ENCODE measurements at places on chromosomes 1 and 21.

GRCh38 chr1:119143706-119144105 is 3.3 kb upstream of the WARS2 start:
- DNase-seq, result no peak

DNA sequence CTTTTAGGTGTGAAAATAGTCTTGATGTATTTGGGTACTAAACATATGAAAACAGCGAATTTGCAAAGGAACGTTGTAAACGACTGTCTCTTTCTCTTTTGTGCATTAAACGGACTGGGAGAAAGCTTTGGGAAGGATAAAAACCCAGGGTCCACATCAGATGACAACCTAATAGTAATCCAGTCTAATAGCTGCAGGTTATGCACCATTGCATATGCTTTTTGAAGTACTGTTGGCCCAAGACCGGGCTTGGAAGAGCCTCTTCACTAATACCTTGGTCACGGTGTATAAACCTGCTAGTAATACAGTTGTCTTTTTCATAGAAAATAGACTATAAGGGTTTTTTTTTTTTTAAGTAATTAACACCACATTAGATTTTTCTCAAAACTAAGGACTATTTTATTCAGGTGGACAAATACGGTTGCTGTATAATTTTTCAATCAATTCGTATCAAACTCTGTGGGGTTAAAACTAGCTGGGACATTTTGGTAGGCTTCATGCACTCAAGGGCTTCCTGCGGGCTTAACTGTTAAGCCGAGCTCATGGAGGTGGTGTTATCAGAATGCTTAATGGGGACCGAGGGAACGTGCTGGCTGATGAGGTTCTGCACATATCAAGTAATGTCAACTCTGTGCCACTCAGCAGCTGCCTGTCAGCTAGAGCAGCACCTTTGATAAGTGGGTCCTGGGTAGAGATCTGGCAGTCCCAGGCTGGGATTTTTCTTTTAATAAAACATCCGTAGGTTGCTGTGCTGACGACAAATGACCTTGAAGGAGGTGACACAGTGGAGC is 2.1 kb downstream of the RYR2 start:
- peak; percentile 50 for DNase-seq

GRCh38 chr1:193458628-193459027 is 272.2 kb upstream of the B3GALT2 start:
- no peak for DNase-seq

DNA sequence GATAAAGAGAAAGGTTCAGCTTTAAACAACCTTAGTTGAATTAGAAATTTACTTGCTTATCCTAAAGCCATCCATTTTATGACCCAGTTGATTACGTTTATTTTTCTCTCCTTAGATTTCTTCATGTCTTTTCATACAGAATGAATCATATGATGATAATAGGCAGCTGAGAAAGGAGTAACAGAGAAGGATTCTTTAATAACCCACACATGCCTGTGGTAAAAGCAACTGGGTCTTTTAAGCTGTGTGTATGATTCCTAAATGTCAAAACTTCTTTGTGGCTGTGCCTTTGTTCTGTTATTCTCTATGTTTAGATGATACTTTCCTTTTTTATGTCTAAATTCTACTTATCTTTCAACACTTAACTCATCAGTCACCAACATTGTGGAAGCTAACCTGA is 626.5 kb downstream of the NCAM2 start:
- no peak for DNase-seq

GRCh38 chr1:235939480-235939775 is 72.7 kb upstream of the LYST start:
- DNase-seq, result no peak

- no peak for DNase-seq
These were observed 60.1 kb downstream of the KIAA0040 start for GRCh38 chr1:175132436-175132835.

DNA sequence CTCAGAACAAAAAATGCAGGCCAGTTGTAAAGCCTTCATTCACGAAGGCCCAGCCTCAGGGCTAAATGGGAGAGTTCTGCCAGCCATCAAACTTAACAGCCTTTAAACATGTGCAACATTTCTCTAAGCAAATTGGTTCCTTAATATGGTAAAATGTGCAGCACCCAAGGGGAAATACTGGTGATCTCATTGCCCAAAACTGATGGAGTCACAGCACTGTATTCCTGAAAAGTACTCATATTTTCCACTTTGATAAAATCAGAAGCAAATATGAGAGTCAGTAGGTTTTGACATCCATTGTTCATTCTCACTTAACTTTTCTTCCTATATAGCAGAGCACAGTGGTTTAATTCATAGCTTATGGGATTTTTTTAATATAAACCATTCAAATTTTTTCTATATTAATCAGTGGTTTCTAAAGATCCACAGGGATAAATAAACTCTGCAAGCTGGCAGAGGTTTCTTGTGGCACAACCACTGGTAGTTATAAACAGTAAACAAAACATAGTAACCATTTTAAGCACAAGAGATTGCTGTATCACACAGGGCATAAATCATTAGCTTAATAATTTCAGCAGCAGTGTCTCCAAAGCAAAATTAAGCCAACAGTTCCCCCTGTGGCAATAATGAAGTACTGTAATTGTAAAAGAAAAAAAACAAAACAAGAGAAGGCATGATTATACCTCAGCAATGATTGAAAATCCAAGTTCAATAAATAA is 106.9 kb upstream of the LYPLAL1 start:
- DNase-seq, result no peak

GRCh38 chr1:47865881-47866535 is 131.2 kb downstream of the TRABD2B start:
- no peak for DNase-seq

- no peak for DNase-seq
These were observed 16.9 kb downstream of the CAP1 start for GRCh38 chr1:40057310-40058030.

DNA sequence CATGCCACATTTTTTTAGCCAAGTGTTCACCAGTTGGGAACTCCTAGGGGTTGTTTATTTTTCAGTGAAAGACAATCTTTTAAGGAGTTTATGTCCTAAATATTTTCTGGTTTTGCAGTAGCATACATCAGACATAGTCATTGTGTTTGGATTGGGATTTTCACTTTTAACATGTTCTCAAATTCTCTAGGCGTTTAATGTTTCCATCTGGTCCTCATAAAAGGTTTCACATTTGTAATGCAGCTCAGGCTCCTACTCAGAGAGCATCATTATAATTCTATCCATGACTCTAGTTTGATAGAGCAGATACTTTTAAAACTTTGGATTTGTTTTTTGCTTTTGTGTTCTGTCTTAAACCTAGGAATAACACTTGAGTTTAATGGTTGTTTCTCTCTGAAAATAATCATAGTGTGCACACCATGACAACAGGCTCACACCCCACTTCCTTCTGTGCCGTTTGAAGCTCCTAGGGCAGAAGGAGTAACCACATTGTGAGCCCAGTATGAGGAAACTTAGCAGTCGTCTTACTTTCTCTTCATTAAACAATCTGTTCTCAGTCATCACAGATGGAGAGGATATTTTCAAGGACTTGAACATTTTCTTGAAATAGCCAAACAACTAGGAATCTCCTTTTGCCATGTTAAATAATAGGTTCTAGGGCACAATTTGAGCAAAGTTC is 219.6 kb downstream of the PDE4B start:
- no peak for DNase-seq

GRCh38 chr1:48744032-48744431 is 32.7 kb downstream of the BEND5 start:
- no peak for DNase-seq

GRCh38 chr1:88780485-88780884 is 96.4 kb downstream of the PKN2 start:
- no peak for DNase-seq

- DNase-seq, result no peak
These were observed 151.6 kb downstream of the AJAP1 start for GRCh38 chr1:4805987-4806386.
